ENCODE measurements at places on chromosomes 2 and 18. TPM values are rescaled to one million over a fixed set of nuclear protein-coding genes. Genes with fewer than 3 reads are reported as not detected.

DNA sequence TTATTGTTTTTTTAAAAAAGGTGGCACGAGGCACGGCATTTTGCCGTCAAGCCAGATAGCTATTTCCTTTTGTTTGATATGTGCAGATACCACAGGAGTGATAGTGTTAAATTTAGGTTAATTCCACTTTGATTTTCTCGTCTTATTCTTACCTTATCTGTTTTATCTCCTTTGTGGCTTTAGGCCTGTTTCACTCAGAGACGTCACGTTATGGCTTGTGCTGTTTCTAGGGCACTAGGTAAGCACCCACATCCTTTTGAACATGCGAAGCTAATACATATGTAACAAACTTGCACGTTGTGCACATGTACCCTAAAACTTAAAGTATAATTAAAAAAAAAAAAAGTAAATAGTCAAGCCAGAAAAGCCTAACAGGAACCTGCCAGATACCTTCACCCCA lies 57.8 kb downstream of the C18orf63 start:
- H3K36me3 ChIP-seq, result peaks cover 5% of the 10 kb centered on the region
- H3K27ac ChIP-seq, result peak overlapping the region; percentile 12
- H3K4me1 ChIP-seq, result peaks cover 81% of the 10 kb centered on the region
- no peak overlapping the region for H3K4me3 ChIP-seq
- H3K27me3 ChIP-seq, result peaks cover 10% of the 10 kb centered on the region

GRCh38 chr2:196468394-196468793 lies 171.1 kb upstream of the CCDC150 start:
- H3K27me3 ChIP-seq, result peaks cover 29% of the 10 kb centered on the region
- no peak for DNase-seq
- no peak overlapping the region for H3K27ac ChIP-seq
- H3K36me3 ChIP-seq, result no peaks in the 10 kb centered on the region
- no peaks in the 10 kb centered on the region for H3K4me1 ChIP-seq
- no peak overlapping the region for H3K4me3 ChIP-seq

- DNase-seq, result no peak
- H3K27me3 ChIP-seq, result no peaks in the 10 kb centered on the region
- H3K4me1 ChIP-seq, result peaks cover 70% of the 10 kb centered on the region
These were observed 84.1 kb downstream of the RBMS1 start for GRCh38 chr2:160409480-160409879.

GRCh38 chr2:222912776-222913175 lies 51.9 kb downstream of the ACSL3 start:
- peaks cover 14% of the 10 kb centered on the region for H3K36me3 ChIP-seq
- no peak for DNase-seq
- H3K27me3 ChIP-seq, result no peaks in the 10 kb centered on the region
- H3K4me3 ChIP-seq, result no peak overlapping the region

DNA sequence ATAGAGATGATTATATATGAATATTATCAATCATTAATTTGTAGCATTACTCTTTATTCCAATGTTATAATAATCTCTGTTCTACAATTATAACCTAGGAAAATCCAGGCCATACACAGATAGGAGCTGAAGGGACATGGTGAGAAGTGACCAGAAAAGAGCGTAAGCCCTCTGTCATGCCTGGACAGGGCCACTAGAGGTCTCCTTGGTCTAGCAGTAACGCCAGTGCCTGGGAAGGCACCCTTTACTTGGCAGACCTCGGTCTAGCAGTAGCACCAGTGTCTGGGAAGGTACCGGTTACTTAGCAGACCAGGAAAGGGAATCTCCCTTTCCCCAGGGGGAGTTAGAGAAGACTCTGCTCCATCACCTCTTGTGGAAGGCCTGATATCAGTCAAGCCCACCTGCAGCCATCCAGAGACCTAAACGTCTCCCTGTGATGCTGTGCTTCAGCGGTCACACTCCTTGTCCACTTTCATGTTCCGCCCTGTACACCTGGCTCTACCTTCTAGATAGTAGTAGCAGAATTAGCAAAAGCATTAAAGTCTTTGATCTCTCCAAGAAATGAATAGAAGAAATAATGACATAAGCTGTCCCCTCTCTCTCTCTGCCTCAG lies 447.5 kb upstream of the FSIP2 start:
- H3K4me3 ChIP-seq, result no peak overlapping the region
- no peaks in the 10 kb centered on the region for H3K36me3 ChIP-seq
- no peak overlapping the region for H3K27ac ChIP-seq

- H3K27ac ChIP-seq, result no peak overlapping the region
- no peak overlapping the region for H3K4me3 ChIP-seq
- no peaks in the 10 kb centered on the region for H3K27me3 ChIP-seq
- no peak for DNase-seq
- no peaks in the 10 kb centered on the region for H3K36me3 ChIP-seq
- no peaks in the 10 kb centered on the region for H3K4me1 ChIP-seq
These were observed 79.3 kb upstream of the SCN7A start for GRCh38 chr2:166573391-166573790.

GRCh38 chr2:88637464-88637863 lies 10.2 kb upstream of the EIF2AK3 start:
- H3K36me3 ChIP-seq, result peaks cover 16% of the 10 kb centered on the region
- H3K4me3 ChIP-seq, result no peak overlapping the region
- no peaks in the 10 kb centered on the region for H3K27me3 ChIP-seq
- no peak overlapping the region for H3K27ac ChIP-seq

DNA sequence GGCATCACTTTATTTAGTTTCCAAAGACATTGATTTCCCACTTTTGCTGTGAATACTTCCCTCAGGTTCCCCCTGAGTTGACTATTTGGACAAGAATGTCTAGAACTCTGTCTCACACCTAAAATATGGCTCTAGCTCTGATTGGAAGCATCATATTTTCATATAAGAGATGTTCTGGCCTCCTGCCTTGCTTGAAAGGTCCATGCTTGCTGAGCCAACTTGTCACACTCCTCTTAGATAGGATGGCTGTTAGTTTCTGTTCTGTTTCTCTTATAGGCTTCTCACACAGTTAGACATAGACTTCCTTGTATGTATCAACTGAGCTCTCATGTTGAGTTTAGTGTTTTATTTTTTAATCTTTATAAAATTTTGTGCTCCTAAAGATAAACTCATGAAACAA lies 87.1 kb downstream of the CNTNAP5 start:
- H3K27ac ChIP-seq, result no peak overlapping the region
- H3K4me3 ChIP-seq, result no peak overlapping the region
- H3K36me3 ChIP-seq, result no peaks in the 10 kb centered on the region
- no peak for DNase-seq
- no peaks in the 10 kb centered on the region for H3K27me3 ChIP-seq
- no peaks in the 10 kb centered on the region for H3K4me1 ChIP-seq

- no peaks in the 10 kb centered on the region for H3K27me3 ChIP-seq
- H3K36me3 ChIP-seq, result no peaks in the 10 kb centered on the region
- no peak overlapping the region for H3K4me3 ChIP-seq
- H3K4me1 ChIP-seq, result no peaks in the 10 kb centered on the region
- no peak overlapping the region for H3K27ac ChIP-seq
These were observed 96.9 kb downstream of the TSHZ1 start for GRCh38 chr18:75307530-75307929.

GRCh38 chr18:12828116-12829051 lies 55.7 kb downstream of the PTPN2 start:
- peaks cover 15% of the 10 kb centered on the region for H3K4me1 ChIP-seq
- no peak overlapping the region for H3K4me3 ChIP-seq
- peaks cover 74% of the 10 kb centered on the region for H3K36me3 ChIP-seq
- no peaks in the 10 kb centered on the region for H3K27me3 ChIP-seq
- peak overlapping the region; percentile 35 for H3K27ac ChIP-seq

DNA sequence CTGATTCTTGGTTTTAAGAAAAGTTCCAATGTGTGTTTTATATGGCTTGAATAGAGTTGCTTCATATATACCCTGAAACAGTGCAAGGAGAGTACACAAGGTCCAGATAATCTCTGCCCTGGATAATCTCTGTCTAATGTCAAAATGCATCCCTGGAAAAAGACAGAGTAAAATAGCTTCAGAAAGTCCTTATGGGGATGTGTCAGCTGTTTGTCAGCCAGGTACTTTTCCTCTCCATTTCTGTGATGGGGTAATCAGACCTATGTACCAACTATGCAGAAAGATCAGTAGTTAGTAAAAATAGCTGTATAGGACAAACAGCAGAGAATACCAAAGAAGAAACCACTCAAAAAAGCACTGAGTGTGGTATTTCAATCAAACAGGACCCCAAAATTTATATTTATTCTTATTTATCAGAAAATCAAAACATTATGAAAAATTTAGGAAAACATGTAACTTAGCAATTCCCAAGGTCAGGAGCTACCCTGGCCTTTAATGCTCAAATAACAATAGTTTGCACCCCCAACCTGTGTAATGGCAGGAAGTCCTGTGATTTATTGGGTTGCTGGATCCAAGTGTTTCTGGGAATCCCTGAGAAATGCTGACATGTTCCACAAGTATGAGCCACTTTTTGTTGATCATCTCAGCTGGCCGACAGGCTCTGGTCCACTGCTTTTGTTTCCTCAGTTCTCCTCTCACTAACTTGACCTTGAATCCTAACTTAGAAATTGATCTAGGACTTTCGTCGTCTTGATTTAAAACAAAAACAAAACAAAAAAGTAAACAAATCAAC lies 69.6 kb downstream of the MDH1 start:
- peaks cover 5% of the 10 kb centered on the region for H3K27me3 ChIP-seq
- no peak overlapping the region for H3K4me3 ChIP-seq
- DNase-seq, result no peak
- no peaks in the 10 kb centered on the region for H3K4me1 ChIP-seq
- H3K36me3 ChIP-seq, result no peaks in the 10 kb centered on the region

DNA sequence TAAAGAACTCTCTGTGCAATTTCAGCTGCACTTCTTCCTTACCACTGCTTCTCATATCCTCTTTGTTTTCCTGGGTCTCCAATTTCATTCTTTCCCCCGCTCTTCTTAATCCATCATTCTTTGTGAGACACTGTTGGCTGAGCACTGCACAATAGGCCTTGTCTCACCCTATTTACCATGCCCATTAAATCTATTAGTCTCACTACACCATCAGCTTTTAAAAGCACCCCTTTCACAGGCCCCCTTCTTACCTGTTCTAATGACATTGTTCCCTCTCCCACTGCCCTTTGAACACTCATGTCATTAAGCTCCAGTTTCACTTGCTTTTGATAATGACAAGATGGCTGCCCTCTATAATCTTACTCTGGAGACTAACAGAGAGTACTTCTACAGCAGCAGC lies 404.1 kb upstream of the ACVR2A start:
- H3K4me3 ChIP-seq, result no peak overlapping the region
- H3K27ac ChIP-seq, result no peak overlapping the region
- H3K27me3 ChIP-seq, result peaks cover 2% of the 10 kb centered on the region
- no peaks in the 10 kb centered on the region for H3K4me1 ChIP-seq

- DNase-seq, result no peak
- no peaks in the 10 kb centered on the region for H3K27me3 ChIP-seq
- no peaks in the 10 kb centered on the region for H3K36me3 ChIP-seq
- H3K4me1 ChIP-seq, result peaks cover 14% of the 10 kb centered on the region
- no peak overlapping the region for H3K4me3 ChIP-seq
These were observed 219.4 kb downstream of the MREG start for GRCh38 chr2:215793747-215794595.

DNA sequence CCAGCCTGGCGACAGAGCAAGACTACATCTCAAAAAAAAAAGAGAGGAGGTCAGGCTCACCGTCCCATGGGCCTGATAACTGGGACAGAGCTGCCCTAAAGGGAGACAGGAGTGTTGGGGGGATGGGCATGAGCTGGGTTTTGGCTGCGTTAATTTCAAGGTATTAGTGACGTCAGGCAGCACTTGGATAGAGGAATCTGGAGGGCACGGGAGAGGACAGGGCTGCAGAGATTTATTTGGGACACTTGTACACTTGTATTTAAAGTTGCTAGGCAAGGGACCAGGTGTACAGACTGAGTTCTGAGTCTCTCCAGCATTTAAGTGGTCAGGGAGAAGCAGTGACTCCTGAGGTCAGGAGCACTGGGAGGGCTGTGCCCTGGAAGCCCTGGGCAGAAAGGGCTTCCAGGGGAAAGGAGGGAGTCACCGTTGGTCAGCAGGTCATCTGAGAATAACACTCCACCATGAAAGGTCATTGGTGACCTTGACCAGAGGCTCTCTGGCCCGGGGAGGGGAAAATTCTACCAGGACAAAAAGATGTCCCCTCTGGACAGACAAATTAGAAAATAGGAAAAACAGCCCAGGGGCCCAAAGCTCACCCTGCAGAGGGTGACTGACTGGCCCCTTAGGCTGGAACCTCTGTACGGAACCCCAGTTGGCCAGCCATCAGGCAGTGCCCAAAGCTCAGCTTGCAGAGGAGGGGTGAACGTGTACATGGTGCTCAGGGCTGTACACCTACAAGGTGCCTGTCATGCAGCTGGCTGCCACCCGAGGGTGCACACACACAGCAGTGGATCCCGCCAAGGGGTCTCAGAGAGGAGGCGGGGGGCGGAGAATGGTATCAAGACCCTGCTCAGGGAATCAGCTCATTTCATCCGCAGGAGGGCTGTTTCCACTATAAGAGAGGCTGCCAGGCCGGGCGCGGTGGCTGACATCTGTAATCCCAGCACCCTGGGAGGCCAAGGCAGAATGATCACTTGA lies 23.0 kb upstream of the CNNM3 start:
- H3K27ac ChIP-seq, result no peak overlapping the region
- DNase-seq, result no peak
- H3K27me3 ChIP-seq, result no peaks in the 10 kb centered on the region
- no peak overlapping the region for H3K4me3 ChIP-seq

DNA sequence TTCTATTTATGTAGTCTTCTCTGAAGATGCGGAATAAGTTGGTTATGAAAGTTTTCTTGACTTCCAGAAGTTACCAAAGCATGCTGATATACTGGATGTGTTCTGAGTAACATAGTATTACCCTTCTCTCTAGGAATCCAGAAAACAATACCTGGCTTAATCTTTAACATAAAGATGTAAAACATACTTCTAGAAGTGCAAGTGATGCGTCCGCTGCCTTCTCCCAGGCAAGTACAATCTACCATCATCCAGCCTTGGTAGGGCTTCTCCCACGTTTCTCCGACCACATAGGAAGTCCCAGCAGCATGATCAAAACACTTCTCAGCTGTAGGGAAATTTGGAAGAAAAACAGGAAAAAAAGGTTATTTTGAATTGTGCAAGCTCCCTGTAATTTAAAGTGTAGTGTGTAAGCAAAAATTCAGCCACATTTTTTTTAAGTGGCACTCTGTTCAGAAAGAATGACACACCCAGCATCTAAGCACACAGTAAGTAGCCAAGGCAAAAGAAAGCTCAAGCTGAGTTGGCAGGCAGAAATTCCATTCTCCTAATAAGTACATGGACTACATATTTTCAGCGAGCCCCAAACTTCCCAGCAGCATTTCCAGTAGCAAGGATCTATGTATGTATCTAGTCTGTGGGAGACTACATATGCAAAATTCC lies 5.2 kb downstream of the FN1 start:
- no peak for DNase-seq
- H3K4me1 ChIP-seq, result peaks cover 6% of the 10 kb centered on the region
- no peak overlapping the region for H3K4me3 ChIP-seq
- no peaks in the 10 kb centered on the region for H3K36me3 ChIP-seq

DCDC2C gene
- total RNA-seq, result not detected

ACTR1B gene
- 73.2 TPM for total RNA-seq

CENPA gene
- total RNA-seq, result 58.1 TPM

MYL1 gene
- total RNA-seq, result not detected

MYO7B gene
- 0.82 TPM for total RNA-seq

SERPINB10 gene
- total RNA-seq, result not detected

SMCHD1 gene
- total RNA-seq, result 142 TPM

PLEKHH2 gene
- total RNA-seq, result 0.57 TPM

GCG gene
- not detected for total RNA-seq

DARS1 gene
- 148 TPM for total RNA-seq

MAPRE3 gene
- 0.95 TPM for total RNA-seq
